ENCODE measurements at places on chromosomes 13 and 19. TPM values are rescaled to one million over a fixed set of nuclear protein-coding genes. Genes with fewer than 3 reads are reported as not detected.
A peak's percentile ranks its signal among the peaks of the same experiment; 100 is the strongest.

DNA sequence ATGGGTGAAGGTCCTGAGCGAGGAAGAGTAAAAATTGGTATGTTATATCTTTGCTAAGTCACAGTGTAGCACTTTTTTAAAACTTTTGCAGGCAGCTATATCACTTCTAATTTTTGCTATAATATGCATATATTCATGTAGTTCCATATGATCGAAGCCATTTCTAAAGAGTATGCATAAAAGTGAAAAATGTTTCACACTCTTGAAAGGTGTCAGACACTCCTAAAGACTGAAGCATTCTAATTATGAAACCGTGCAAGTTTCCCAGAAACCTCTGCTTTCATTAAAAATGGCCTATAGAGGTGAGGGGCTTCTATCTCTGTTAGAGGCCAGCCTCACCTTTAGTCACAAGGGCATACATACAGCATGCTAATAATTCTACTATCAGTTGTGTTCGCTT, 128.9 kb downstream of the CDK8 start:
- H3K4me1 ChIP-seq: no peaks in the 10 kb centered on the region
- DNase-seq: no peak
- no peak overlapping the region for H3K4me3 ChIP-seq
- no peak overlapping the region for H3K27ac ChIP-seq

The CSNK1G2 gene
- total RNA-seq: 64.5 TPM

The ZNF615 gene
- total RNA-seq: 10.0 TPM

DNA sequence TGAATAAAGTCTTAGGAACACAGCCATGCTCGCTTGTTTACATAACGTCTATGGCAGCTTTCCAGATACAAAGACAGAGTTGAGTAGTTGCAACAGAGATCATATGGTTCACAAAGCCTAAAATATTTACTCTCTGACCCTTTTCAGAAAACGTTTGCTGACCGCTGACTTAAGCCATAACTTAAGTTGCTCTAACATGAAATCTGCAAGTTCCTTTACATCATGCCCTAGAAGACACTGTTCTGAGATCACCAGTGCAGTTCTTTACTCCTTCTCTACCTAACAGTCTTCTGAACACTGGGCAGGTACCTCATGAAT, 166.4 kb downstream of the DCLK1 start:
- peak overlapping the region; percentile 16 for H3K27ac ChIP-seq
- H3K4me1 ChIP-seq: no peaks in the 10 kb centered on the region
- H3K27me3 ChIP-seq: no peaks in the 10 kb centered on the region

The ZNF560 gene
- total RNA-seq: 0.15 TPM

- H3K27ac ChIP-seq: peak overlapping the region; percentile 73
- no peaks in the 10 kb centered on the region for H3K27me3 ChIP-seq
- H3K36me3 ChIP-seq: no peaks in the 10 kb centered on the region
- peaks cover 21% of the 10 kb centered on the region for H3K4me1 ChIP-seq
Observed at GRCh38 chr13:40402931-40403431, 263.5 kb downstream of the FOXO1 start.

DNA sequence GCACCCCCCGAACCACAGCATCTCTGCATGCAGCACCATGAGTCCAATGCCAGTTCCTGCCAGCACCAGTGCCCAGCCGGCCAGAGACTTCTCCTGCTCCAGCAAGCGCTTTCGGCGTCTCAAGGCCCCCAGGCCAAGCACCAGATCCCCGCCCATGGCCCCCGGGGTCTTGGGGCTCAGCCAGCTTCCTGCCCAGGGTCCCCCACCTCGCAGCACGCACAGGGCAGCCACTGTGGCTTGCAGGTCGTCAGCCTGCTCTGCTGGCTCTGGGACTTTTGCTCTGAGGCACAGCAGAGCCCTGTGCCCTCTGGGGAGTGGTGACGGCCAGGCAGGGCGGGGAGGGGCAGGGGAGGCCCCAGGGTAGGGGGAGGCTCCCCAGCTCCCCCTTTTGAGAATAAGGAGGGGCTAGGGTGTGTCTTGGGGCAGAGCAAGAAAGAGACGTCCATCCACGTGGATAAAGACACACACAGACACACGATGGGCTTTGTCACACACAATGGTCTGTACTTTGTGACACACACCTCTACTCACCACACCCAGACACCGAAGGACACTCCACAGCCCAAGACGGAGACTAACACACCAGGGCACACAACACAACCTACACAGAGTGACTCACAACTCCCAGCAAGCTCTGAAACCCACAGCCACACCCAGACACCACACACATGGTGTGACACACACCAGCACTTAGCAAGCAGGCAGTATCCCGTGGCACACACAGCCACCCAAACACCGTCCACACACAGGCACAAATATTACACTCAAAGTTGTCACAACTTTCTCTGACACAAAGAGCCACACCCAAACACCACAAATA, at the start of gene KCNN4:
TSS of gene KCNN4 (minus strand) at position 268 of the 820 bp plus-strand sequence. CDS start at position 156, 112 bp downstream.
- H3K27me3 ChIP-seq: peaks cover 16% of the 10 kb centered on the region
- no peaks in the 10 kb centered on the region for H3K36me3 ChIP-seq
- H3K4me1 ChIP-seq: peaks cover 5% of the 10 kb centered on the region
- H3K27ac ChIP-seq: no peak within 1 kb of the TSS
- no peak for DNase-seq
- H3K4me3 ChIP-seq: no peak within 1 kb of the TSS

DNA sequence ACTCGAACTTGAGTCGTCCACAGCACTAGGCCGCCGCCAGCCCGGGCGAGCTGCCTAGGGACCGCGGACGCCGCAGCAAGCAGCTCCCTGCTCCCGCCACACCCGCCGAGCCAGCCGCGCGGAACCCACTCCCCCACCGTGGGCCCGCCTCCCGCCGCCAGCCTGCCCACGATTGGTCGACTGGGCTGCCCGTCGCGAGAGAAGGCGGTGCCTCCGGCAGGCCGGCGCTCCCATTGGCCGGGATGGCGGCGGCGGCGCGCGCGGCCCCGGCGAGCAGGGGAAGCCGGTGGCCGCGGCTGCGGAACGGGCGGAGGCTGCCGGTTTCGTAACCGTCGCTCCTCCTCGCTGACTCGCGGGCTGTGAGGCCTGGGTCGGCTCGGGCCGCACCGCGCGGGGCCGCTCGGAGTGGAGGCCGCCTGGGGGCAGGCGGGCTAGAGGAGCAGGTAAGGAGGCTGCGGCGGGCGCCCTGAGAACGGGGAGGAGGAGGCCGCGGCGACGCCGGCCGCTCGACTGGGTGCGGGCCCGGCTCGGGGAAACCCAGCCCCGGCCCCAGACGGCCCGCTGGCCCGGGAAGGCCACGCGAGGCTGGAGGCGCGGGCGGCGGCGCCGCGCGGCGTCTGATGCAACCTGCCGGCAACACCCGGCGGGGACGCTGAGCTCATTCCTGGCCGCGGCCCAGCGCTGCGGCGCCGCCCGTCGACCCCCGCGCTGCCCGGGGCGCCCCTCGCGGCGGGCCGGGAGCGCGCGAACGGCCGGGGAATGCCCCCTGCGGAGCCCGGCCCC, at the start of gene CEBPG:
TSS of gene CEBPG (plus strand) at position 257 of the 783 bp plus-strand sequence. CDS start 5,531 bp downstream, outside the sequence.
- peak; percentile 94 for DNase-seq
- H3K36me3 ChIP-seq: no peaks in the 10 kb centered on the region
- no peaks in the 10 kb centered on the region for H3K27me3 ChIP-seq

The CILP2 gene
- 17.8 TPM for total RNA-seq

GRCh38 chr13:80237646-80238045, 103.3 kb downstream of the SPRY2 start:
- no peak for DNase-seq
- H3K4me1 ChIP-seq: peaks cover 4% of the 10 kb centered on the region

The C5AR2 gene
- 11.2 TPM for total RNA-seq

DNA sequence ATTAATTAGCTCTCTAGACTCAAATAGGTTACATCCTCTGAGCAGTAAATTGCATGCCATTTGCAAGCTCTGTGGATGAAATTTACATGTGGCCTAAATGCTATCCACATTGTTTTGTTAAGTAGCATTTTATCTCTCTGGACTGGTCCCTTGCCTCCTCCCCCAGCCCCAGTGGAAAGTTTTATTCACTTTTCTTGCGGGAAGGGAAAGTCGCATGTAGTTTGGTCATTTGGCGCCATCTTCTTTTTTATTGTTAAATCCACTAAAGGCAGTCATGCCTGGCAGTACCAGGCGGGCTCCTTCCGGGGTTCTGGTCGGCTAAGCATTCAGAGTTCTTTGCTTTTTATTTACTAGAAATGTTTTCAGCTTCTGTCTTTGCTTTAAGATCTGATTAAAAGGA, 188.7 kb downstream of the TM9SF2 start:
- no peaks in the 10 kb centered on the region for H3K4me1 ChIP-seq
- H3K27ac ChIP-seq: no peak overlapping the region
- no peaks in the 10 kb centered on the region for H3K27me3 ChIP-seq
- no peaks in the 10 kb centered on the region for H3K36me3 ChIP-seq

DNA sequence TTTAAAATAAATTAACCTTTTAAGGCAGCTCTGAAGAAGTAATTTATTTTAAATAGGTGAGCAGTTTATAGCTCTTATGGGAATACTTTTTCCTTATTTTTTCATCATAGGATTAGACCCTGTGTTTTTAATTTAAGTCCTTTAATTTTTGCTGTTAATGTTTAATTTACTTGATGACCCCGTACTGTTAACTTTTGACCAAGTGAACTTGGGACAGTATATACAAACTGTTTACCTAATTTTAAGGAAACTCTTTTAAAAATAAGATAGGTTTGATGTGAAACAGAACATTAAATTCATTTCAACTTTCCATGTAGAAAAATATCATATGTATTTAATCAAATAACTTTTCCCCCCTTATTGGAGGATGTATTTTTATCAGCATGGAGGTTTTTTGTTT, 74.4 kb downstream of the KCNRG start:
- DNase-seq: no peak
- H3K36me3 ChIP-seq: no peaks in the 10 kb centered on the region
- H3K27ac ChIP-seq: no peak overlapping the region
- H3K27me3 ChIP-seq: no peaks in the 10 kb centered on the region
- H3K4me1 ChIP-seq: no peaks in the 10 kb centered on the region

DNA sequence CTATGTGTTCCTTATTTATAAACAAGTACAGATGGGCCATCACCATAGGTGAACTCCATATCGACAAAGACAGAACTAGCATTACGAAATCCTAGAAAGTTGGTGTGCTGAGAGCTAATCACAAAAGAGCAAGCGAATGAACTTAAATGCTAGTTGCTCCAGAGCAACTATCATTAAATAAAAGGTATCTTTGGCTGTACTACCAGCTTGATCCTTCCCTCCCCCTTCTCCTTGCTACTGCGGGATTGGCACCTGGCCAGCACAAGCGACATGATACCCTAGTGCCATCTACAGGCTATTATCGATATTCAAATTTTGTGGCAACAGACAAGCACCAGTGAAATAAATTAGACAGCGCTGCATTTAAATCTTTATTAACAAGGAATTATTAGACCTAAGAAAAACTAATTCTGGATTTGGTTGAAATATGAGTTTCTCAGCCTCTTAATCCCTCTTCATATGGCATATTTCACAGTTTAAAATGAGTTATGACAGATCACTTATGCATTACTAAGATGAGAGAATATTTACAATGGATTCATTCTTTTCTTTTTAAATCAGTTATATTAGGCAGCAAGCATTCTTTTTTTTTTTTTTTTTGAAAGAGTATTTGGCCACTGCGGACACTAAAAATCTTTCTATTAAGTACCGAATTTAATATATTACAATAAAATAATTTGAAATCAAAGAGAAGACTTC, 5.8 kb downstream of the PCDH9 start:
- H3K36me3 ChIP-seq: no peaks in the 10 kb centered on the region
- peak; percentile 76 for DNase-seq
- H3K27ac ChIP-seq: no peak overlapping the region
- peaks cover 8% of the 10 kb centered on the region for H3K4me1 ChIP-seq
- H3K27me3 ChIP-seq: no peaks in the 10 kb centered on the region

DNA sequence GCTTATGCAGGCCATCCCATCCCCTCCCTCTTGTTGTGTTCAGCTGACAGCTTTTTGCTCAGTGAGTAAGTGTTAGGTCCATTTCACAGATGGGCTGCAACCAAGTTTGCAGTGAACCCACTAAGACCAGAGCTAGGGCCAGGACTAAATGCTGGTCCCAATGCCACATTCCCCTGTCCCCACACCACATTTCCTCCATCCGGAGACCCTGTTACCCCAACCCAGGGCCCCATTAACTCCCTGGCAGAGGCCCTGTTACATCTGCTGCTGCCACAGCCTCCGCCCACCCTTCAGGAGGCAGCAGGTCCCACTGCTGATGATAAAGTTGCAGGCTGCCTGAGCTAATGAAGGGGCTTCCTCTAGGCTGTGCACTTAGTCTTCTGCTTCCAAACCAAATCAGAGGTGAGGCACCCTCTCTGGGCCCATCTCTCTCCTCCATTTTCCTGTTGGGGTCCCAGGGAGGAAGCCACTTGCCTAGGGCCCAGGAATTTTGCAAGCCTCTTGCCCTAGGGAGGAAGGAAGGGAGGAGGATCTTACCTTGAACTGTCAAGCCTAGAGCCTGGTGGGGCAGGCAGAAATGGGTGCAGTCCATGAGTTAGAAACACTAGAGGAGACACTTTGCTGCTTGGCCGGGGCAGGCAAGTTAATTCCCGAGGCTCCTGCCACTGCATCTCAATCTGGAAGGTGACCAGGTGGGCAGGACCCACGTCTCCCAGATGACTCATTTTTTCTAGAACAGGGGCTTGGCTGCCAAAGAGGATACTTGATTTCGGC, 3.4 kb upstream of the USF2 start:
- H3K27me3 ChIP-seq: no peaks in the 10 kb centered on the region
- no peak for DNase-seq
- peaks cover 15% of the 10 kb centered on the region for H3K4me1 ChIP-seq
- no peak overlapping the region for H3K27ac ChIP-seq
- peaks cover 13% of the 10 kb centered on the region for H3K36me3 ChIP-seq

GRCh38 chr19:14343286-14343685, 38.0 kb upstream of the ADGRE5 start:
- no peak overlapping the region for H3K27ac ChIP-seq
- H3K36me3 ChIP-seq: no peaks in the 10 kb centered on the region
- no peaks in the 10 kb centered on the region for H3K27me3 ChIP-seq
- no peaks in the 10 kb centered on the region for H3K4me1 ChIP-seq
- DNase-seq: no peak
- H3K4me3 ChIP-seq: no peak overlapping the region

The TMEM161A gene
- 27.8 TPM for total RNA-seq

GRCh38 chr19:5914946-5915781, 1.1 kb downstream of the CAPS start:
- peaks cover 7% of the 10 kb centered on the region for H3K4me1 ChIP-seq
- H3K4me3 ChIP-seq: no peak overlapping the region
- H3K27me3 ChIP-seq: no peaks in the 10 kb centered on the region
- H3K36me3 ChIP-seq: peaks cover 71% of the 10 kb centered on the region
- H3K27ac ChIP-seq: no peak overlapping the region

The DAPK3 gene
- total RNA-seq: 62.1 TPM
